ENCODE measurements at places on chromosomes 1 and 21.

GRCh38 chr1:930633-931138 is 7.0 kb downstream of the SAMD11 start:
- no peak for DNase-seq

DNA sequence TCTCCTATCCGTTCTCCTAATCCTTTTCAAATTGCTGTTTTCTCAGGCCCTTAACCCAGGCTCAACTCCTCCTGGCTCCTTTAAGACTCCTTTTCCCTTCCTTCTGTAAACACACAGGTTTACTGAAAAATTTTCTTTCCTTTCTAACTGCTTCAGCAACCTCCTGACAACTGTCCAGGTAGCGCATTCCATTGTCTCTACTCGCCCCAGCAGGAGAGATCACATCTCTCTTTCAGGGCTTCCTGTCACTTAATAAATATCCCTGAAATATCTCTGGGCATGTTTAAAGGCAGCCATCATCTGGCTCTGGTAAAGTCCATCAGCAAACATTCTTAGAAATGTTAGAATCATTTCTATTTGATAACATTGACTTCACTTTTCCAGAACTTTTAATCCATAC is 211.2 kb upstream of the PTBP2 start:
- no peak for DNase-seq

GRCh38 chr1:112061901-112062320 is 72.4 kb upstream of the KCND3 start:
- no peak for DNase-seq

DNA sequence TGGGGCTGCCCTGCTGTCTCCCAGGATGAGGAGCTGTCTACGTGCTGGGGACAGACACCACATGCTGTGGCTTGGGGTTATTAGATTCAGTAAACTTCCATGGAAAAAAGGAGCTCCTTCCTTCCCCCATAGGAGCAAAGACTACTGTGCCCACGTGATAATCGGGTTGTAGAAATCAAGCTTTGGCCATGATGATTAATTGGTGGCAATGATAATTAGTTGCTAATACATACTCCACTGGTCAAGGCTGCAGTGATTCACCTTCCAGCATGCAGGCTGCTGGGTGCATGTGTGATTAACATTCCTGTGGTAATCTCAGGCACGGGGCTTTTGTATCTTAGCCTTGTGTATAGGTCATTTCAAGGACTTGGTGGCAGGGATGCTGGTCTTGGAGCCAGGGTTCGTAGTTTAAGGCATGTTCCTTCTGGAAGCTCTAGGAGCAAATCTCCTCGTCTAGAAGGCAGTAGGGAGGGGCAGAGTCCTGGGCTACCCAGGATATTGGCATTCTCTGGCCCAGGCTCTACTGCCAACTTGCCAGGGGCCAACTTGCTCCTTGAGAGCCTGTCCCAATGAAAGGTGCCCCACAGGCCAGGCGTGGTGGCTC is 41.4 kb downstream of the TMCO4 start:
- DNase-seq, result no peak

GRCh38 chr1:107933736-107934135 is 31.2 kb downstream of the VAV3 start:
- DNase-seq, result no peak

- no peak for DNase-seq
These were observed 83.7 kb upstream of the EDN2 start for GRCh38 chr1:41568204-41568603.

GRCh38 chr1:233281711-233282581 is 13.6 kb downstream of the PCNX2 start:
- DNase-seq, result no peak

DNA sequence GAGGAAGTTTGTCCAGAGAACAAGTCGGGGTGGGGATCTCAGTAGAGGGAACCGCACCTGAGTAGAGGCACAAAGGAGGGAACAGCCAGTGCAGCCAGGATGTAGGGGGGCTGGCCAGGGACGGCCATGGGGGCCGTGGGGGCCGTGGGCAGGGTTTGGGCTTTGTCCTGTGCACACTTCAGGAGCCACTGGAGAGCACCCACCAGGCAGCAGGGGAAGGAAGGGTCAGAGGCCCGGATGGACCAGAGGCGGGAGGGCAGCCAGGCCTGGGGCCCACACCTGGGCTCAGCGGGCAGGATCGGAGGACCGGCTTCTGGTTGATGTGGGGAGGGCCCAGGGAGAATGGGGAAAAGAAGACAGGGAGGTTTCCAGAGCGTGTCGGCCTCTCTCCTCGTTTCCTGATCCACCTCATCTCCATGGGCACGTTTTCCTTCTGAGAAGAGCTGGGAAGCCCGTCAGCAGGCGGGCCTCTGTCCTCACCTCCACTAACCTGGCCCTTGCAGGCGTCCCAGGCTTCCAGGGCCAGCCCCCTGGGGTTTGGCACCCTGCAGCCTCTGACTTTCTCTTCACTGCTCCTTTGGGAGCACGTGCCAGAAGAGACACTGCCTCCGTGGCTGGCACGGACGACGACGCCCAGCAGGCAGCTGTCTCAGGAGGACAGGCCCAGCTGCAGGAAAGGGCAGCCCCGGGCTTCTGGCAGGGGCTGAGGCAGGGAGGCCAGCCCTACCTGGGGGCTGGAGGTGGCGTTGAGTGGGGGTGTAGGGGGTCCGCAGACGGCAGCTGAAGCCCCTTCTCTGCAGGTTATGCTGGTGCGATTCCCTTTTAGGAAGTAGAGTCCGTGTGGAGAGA is 16.8 kb upstream of the PDXK start:
- no peak for DNase-seq

DNA sequence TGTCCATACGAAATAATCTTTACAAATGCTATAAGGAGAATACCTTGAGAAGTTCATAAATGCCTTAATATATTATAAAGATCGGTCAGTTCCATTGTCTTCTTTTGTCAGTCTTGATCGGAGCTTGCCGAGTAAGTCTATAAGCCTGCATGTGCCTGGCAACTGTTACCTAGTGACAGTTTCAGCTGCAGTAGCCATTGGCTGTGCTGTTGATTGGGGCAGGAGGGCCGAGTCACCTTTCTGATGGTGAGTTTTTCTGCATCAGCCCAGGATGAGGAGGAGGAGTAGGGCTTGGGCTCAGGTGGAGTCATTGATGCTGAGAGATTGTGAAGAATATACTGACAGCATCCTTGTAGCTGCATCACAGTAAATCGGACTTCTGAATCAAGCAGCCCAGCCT is 1.9 kb upstream of the GPR52 start:
- peak; percentile 51 for DNase-seq

GRCh38 chr1:234107416-234108021 is 203.0 kb downstream of the SLC35F3 start:
- no peak for DNase-seq

DNA sequence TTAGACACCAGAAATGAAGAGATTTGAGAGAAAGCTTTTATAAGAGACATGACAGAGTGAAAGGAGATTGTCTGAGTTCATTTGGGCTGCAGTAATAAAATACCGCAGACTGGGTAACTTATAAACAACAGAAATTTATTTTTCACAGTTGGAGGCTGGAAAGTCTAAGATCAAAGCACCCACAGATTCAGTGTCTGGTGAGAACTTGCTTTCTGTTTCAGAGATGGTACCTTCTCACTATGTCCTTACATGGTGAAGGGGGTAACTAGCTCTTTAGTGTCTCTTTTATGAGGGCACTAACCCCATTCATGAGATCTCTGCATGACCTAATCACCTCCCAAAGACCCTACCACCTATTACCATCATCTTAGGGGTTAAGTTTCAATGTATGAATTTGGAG is 30.9 kb upstream of the FCRL4 start:
- no peak for DNase-seq

- no peak for DNase-seq
These were observed 29.3 kb downstream of the ATP5PO start for GRCh38 chr21:33886321-33886720.

- no peak for DNase-seq
These were observed 233.5 kb downstream of the TRABD2B start for GRCh38 chr1:47763591-47764171.

DNA sequence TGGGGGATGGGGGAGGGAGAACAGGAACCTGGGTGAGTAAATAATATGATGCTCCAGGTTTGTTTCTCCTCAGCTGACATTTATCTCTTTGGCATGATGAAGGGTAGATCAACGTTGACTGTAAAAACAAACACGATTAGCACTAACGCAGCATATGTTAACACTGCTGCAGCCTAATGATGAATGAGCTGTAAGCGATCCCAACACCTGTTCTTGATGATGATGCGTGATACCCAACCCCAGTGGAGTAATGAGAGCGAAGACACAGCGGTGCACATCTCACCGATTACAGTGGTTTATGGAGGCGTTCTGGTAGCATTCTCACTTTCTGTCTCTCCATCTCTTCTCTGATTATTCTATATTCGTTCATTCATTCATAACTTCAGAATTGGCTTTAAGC is 640.4 kb downstream of the USP25 start:
- DNase-seq, result no peak

DNA sequence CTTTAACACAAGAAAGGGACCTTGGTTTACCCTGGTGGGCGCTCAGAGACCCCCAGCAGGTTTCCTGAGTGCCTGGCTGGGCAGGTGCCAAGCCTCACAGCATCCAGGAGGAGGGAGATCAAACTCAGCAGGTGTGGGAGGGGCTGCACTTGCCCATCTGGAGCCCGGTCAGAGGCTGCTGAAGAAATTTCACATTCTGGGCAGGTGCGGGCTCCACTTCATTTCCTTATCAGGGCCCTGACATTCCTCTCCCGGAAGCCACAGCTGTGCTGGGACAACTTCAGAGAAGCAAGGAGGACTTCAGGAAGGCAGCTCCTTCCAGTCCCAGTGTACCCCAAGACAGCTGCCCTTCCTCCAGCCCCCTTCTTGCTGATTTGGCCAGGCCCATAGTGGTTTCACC is 82.9 kb downstream of the ITPKB start:
- no peak for DNase-seq

- DNase-seq, result no peak
These were observed 204.3 kb upstream of the RAB4A start for GRCh38 chr1:229066591-229066990.

- peak; percentile 48 for DNase-seq
These were observed 859 bp upstream of the LRRC8B start for GRCh38 chr1:89523572-89524368.

DNA sequence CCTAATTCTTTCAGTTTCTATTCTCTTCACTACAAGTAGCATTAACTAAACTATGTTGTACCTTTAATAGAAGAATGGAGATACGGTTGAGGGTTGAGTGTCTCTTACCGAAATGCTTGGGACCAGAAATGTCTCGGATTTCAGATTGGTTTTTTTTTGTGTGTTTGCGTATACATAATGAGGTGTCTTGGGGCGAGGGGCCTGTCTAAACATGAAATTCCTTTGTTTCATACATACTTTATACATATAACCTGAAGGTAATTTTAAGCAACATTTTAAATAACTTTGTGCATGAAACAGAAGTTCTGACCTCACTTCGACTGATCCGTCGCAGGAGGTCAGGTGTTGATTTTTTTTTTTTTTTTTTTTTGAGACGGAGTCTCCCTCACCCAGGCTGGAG is 36.3 kb upstream of the MYOCOS start:
- no peak for DNase-seq

DNA sequence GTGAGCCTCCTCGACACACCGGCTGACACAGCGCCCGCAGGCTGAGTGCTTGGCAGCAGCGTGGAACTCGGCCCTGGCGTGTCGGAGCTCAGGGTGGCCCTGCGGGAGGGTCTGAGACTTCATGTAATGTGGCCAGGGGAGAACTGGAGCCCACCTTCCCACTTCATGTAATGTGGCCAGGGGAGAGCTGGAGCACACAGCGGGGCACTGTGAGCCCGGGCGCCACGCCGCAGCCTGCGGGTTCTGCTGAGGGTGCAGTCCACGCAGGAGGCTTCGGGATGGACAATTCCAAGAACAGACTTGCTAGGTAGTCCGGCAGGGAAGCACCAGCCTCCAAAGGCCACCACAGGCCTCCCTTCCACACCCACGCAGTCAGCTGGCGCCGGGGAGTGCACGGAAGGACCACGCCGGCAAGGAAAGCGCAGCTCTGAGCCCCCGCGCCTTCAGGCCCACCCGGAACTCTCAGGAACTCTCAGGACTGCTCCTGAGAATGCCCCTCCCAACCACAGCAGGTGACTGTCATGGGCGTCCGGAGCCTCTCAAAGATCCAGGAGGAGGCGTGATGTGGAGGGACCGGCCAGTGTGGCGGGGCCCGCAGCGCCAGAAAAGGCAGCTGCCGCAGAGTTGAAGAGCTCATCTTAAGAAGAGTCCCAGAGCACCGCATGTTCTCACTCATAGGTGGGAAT is 19.3 kb upstream of the ADARB1 start:
- DNase-seq, result no peak
